Breast epithelium (tissue), 4 donors: ENCODE measurements at places on chromosomes 1 and 21. TPM values are rescaled to one million over a fixed set of nuclear protein-coding genes. Genes with fewer than 3 reads are reported as not detected.

- no peaks in the 10 kb centered on the region for H3K36me3 ChIP-seq
- H3K27ac ChIP-seq = no peak overlapping the region
- peaks cover 10% of the 10 kb centered on the region for H3K4me1 ChIP-seq
Measured at GRCh38 chr1:201594575-201595245, 55.8 kb downstream of the NAV1 start.

DNA sequence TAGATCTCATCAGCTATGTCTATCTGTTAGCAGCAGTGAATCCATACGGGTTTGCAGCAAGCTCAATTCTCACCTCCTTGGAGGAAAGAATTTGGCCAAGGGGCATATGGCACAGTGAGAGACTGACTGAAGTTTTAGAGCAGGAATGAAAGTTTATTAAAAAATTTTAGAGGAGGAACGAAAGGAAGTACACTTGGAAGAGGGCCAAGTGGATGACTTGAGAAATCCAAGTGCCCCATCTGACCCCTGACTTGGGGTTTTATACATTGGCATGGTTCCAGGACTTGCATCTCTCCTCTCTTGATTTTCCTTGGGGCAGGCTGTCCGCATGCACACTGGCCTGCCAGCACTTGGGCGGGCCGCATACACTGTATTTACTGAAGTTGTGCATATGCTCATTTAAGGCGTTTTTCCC, 9.2 kb upstream of the OSBPL9 start:
- no peaks in the 10 kb centered on the region for H3K36me3 ChIP-seq
- no peaks in the 10 kb centered on the region for H3K4me1 ChIP-seq
- DNase-seq = no peak
- H3K4me3 ChIP-seq = no peak overlapping the region
- no peak overlapping the region for H3K27ac ChIP-seq
- H3K27me3 ChIP-seq = no peaks in the 10 kb centered on the region

DNA sequence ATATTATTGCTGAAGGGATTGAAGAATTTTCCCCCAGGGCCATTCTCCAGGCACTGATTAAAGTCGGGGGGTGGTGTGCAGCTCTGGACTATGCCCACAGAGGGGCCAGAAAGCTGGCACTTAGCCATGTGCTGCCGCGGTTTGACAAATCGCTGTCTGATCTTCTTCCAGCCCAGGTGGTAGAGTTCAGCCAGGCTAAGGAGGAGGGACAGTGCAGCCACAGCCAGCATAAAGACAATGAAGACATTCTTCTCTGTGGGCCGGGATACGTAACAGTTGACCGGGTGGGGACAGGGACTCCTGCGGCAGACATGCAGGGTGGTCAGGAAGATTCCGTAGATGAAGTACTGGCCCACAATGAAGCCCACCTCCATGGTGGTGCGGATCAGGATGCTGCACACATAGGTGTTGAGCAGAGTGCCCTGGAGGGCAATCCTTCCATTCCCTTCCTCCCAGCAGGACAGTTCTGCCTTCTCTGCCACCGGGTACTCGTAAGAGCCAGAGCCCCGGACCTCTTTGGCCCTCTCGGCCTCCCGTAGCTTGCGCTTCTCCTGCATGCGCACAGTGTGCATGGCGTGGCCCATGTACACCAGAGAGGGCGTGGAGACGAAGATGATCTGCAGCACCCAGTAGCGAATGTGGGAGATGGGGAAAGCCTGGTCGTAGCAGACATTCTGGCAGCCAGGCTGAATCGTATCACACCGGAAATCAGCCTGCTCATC, 1.9 kb downstream of the GJA5 start:
- DNase-seq = no peak
- H3K4me3 ChIP-seq = peak overlapping the region; percentile 23
- H3K4me1 ChIP-seq = no peaks in the 10 kb centered on the region
- H3K27me3 ChIP-seq = no peaks in the 10 kb centered on the region
- H3K36me3 ChIP-seq = no peaks in the 10 kb centered on the region

GRCh38 chr1:39925721-39926342, 24.1 kb upstream of the MYCL start:
- H3K4me1 ChIP-seq = no peaks in the 10 kb centered on the region
- peak overlapping the region; percentile 90 for H3K27ac ChIP-seq
- H3K27me3 ChIP-seq = no peaks in the 10 kb centered on the region
- DNase-seq = no peak

GRCh38 chr1:227540170-227541098, 22.9 kb upstream of the ZNF678 start:
- no peak for DNase-seq
- no peaks in the 10 kb centered on the region for H3K36me3 ChIP-seq
- no peaks in the 10 kb centered on the region for H3K27me3 ChIP-seq
- peaks cover 4% of the 10 kb centered on the region for H3K4me1 ChIP-seq
- H3K27ac ChIP-seq = no peak overlapping the region

DNA sequence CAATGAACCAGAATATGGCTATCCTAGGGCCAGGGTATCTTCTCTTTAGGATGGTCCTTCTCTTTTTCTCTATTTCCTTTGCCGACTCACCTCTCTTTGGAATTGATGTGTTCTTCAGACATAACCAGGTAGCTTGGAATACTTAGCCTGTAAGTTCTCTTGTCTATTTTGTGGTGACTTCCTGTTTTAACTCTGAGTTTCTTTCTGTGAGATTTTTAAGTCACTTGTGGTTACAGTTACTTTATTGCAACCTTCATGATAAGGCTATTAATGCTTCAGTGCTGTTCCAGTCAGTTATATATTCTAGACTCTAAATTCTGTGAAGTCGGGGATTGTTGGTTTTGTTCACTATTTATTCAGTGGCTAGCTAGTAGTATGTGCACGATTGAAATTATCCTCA, 46.2 kb downstream of the DISP1 start:
- H3K36me3 ChIP-seq = no peaks in the 10 kb centered on the region
- H3K27me3 ChIP-seq = no peaks in the 10 kb centered on the region
- H3K4me3 ChIP-seq = no peak overlapping the region
- H3K27ac ChIP-seq = no peak overlapping the region

DNA sequence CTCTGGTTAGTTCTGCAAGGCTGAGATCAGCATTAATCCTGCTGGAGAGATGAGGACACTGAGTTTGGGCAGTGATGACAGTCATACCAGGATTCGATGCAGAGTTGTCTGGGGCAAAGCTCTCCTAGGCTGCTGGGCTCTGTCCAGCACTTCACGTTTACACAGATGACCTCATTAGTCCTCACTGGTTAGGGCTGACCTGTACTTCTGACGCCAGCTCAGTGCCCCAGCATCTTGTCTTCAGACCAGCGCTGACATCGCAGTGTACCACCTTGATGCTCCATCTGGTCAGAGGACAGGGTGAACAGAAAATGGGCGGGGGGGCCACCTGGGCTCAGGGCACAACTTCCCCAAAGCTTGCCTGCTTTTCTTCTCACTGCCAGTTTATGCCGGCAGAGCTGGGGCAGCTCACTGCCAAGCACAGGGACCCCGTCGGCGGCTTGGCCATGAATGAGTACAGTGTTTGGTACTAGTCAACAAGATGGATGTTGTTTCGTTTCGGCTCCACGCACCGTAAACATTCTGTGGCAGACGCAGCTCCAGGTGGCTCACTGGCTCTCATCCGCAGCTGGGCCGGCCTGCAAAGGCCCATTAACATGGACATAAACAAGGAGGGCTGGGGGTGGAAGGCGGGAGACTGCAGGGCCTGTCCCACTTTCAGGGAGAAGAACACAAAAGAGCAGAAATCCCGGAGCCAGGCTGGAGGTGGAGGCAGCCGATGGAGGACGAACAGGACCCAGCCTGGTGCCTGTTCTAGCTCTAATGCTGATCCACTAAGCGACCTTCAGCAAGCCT, 118.7 kb downstream of the GLIS1 start:
- no peak overlapping the region for H3K4me3 ChIP-seq
- no peak overlapping the region for H3K27ac ChIP-seq
- H3K27me3 ChIP-seq = no peaks in the 10 kb centered on the region

DNA sequence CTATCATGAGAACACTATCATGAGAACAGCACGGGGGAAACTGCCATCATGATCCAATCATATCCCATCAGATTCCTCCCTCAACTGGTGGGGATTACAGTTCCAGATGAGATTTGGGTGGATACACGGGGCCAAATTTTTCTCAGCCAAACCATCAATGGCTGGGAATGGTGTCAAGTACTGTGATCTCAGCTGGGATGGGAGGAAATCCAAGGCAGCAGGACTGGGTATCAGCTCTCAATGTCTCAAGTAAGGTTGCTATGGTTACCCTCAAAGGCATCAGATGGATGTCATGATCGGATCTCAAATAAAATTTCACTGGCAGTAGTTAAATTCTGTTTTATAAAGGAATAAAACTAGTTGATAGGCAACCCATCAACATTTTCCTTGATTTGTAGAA, 399.0 kb downstream of the KCNT2 start:
- no peaks in the 10 kb centered on the region for H3K4me1 ChIP-seq
- H3K36me3 ChIP-seq = no peaks in the 10 kb centered on the region
- no peak for DNase-seq
- no peaks in the 10 kb centered on the region for H3K27me3 ChIP-seq

- H3K36me3 ChIP-seq = no peaks in the 10 kb centered on the region
- no peak overlapping the region for H3K4me3 ChIP-seq
- no peak overlapping the region for H3K27ac ChIP-seq
- DNase-seq = no peak
- H3K27me3 ChIP-seq = no peaks in the 10 kb centered on the region
Measured at GRCh38 chr1:175133673-175134435, 58.7 kb downstream of the KIAA0040 start.

DNA sequence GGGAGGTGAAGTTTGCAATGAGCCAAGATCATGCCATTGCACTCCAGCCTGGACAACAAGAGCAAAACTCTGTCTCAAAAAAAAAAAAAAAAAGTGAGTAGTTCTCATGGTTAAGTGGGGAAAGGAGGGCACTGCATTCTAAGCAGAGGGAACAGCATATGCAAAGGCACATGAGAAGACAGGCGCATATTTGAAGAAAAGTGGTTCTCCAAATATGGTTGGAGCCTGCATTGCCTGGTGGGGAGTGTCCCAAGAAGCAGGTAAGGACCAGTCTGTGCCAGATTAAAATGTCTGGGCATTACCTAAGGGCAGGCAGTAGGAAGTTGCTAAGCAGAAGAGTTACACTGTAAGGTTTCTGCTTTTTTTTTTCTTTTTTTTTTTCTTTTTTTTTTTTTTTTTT, 2.5 kb upstream of the KPNA6 start:
- no peak overlapping the region for H3K4me3 ChIP-seq
- no peak for DNase-seq
- no peaks in the 10 kb centered on the region for H3K36me3 ChIP-seq
- no peaks in the 10 kb centered on the region for H3K27me3 ChIP-seq
- H3K4me1 ChIP-seq = peaks cover 4% of the 10 kb centered on the region
- no peak overlapping the region for H3K27ac ChIP-seq

SLC16A4 gene
- total RNA-seq = 14.4 TPM

KIF17 gene
- total RNA-seq = 3.5 TPM

YOD1 gene
- 9.2 TPM for total RNA-seq

GRCh38 chr1:67382292-67382691, 47.9 kb downstream of the SERBP1 start:
- H3K4me1 ChIP-seq = no peaks in the 10 kb centered on the region
- no peak overlapping the region for H3K27ac ChIP-seq
- H3K4me3 ChIP-seq = no peak overlapping the region
- DNase-seq = no peak
- H3K36me3 ChIP-seq = no peaks in the 10 kb centered on the region
- H3K27me3 ChIP-seq = no peaks in the 10 kb centered on the region

- H3K4me1 ChIP-seq = peaks cover 44% of the 10 kb centered on the region
- no peak for DNase-seq
- H3K36me3 ChIP-seq = no peaks in the 10 kb centered on the region
- no peaks in the 10 kb centered on the region for H3K27me3 ChIP-seq
- H3K4me3 ChIP-seq = no peak overlapping the region
- H3K27ac ChIP-seq = peak overlapping the region; percentile 74
Measured at GRCh38 chr1:12456979-12457378, 161.0 kb downstream of the DHRS3 start.

ACOT11 gene
- 7.3 TPM for total RNA-seq

SRGAP2 gene
- total RNA-seq = 43.3 TPM

DNA sequence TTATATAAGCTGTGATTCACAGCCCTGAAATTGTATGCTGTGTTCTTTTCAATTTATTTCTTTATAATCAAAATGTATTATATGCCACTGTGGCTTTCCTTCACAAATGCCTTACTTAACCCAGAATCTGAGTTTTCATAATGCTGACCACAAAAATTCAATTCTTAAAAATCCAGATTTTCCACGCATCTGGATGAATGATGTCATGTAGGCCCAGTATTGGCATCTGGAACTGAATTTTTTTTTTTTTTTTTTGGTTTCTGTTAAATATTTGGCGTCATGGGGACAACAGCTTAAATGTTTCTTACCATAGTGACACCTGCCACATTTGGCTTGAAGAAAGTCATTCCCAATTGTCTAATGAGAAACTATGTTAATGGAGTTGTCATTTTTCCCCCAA, 296.8 kb downstream of the TM2D1 start:
- no peak for DNase-seq
- no peaks in the 10 kb centered on the region for H3K4me1 ChIP-seq
- H3K27ac ChIP-seq = no peak overlapping the region
- H3K27me3 ChIP-seq = no peaks in the 10 kb centered on the region
- H3K36me3 ChIP-seq = no peaks in the 10 kb centered on the region

CD34 gene
- total RNA-seq = 80.6 TPM

PCNT gene
- 25.2 TPM for total RNA-seq

CASP9 gene
- 15.8 TPM for total RNA-seq

DISP1 gene
- total RNA-seq = 17.1 TPM

- H3K4me3 ChIP-seq = no peak overlapping the region
- no peaks in the 10 kb centered on the region for H3K36me3 ChIP-seq
- H3K27ac ChIP-seq = no peak overlapping the region
- H3K4me1 ChIP-seq = no peaks in the 10 kb centered on the region
Measured at GRCh38 chr1:71521655-71522264, 440.9 kb upstream of the ZRANB2 start.

UTS2 gene
- total RNA-seq = 1.6 TPM
